ENCODE measurements at places on chromosomes 7 and 10.

GRCh38 chr7:116443101-116443523 is 56.4 kb upstream of the CAV2 start:
- DNase-seq = no peak

GRCh38 chr7:99252166-99252895 is 20.3 kb upstream of the MYH16 start:
- no peak for DNase-seq

GRCh38 chr10:50552771-50553535 is 70.8 kb downstream of the SGMS1 start:
- no peak for DNase-seq

- no peak for DNase-seq
These were observed 1125.7 kb downstream of the XPNPEP1 start for GRCh38 chr10:108797573-108797972.

All from Right ventricle myocardium inferior (tissue), 1 donor.